ENCODE measurements at places on chromosomes 6 and 20.

GRCh38 chr6:128370072-128370471 lies 150.3 kb downstream of the PTPRK start:
- DNase-seq: no peak

GRCh38 chr6:159035891-159036290 lies 8.9 kb downstream of the TAGAP start:
- no peak for DNase-seq

- DNase-seq: no peak
These were observed 56.9 kb downstream of the SYNJ2 start for GRCh38 chr6:158038291-158039177.

GRCh38 chr6:116385459-116385802 lies 14.7 kb downstream of the DSE start:
- DNase-seq: no peak

GRCh38 chr20:32252189-32252588 lies 25.3 kb upstream of the KIF3B start:
- DNase-seq: no peak

GRCh38 chr6:41256383-41256782 lies 28.2 kb downstream of the TREML4 start:
- no peak for DNase-seq

DNA sequence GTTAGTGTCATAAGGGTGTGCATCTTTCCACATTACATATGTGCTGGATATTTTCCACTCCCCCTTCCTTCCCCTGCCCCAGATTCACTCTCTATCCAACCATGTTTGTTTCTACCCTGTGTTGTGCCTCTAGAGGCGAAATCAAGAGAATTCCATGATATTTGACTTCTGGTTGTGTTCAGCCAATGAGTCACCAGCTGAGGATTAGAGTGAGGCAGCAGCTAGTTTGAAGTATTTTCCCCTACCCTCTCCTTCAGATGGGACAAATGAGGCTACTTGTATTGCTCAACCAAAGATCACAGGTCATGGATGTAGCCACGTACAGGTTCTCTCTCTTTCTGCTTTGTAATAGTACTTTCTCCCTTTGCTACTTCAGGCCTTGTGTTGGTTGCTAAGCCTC lies 24.5 kb upstream of the OR2J2 start:
- DNase-seq: no peak

- no peak for DNase-seq
These were observed 34.7 kb downstream of the PLEKHG1 start for GRCh38 chr6:150634176-150634963.

DNA sequence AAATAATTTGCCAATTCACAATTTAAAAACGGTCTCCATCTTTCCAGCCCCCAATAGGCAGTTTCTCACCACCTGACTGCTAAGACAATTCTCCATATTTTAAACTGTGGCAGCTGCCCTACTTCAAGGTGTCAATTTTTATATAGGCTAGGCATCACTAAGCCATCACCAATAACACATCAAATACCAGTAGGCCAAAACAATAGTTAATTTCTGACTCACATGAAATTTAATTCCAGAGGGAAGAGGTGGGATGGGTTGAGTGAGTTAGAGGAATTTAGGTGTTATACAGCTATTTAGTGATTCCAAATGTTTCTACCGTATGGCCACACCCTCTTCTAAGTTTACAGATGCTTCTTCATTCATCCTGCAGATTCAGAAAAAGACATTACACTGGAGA lies 49.9 kb downstream of the GFRAL start:
- no peak for DNase-seq

- no peak for DNase-seq
These were observed 167.0 kb upstream of the SASH1 start for GRCh38 chr6:148175550-148176188.

DNA sequence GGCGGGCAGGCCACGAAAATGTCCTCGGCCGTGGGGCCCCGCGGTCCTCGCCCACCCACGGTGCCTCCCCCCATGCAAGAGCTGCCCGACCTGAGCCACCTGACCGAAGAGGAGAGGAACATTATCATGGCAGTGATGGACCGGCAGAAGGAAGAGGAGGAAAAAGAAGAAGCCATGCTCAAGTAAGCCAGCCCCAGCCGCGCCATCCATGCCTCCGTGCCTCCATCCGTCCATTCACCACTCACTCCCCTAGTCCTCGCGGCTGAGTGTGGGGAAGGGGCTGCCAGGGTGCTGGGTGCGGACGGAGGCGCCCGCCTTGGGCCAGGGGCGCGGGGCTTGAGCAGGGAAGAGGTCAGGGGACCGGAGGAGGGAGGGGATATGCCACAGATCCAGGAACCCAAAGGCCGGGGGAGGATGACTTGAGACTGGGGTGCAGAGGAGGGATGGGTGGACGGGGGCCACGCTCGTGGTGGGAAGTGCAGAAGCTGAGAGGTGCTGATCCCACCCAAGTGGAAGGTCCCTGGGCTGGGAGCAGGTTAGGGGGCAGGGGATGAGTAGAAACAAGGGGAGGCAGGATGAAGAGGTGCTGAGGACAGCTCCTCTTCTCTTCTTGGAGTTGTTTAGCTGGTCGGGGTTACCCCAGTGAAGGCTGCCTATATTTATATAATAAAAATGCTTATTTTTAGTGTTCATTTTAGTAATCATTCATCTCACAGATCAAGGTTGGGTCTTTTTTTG lies 825 bp downstream of the RIMS1 start:
- DNase-seq: no peak

- no peak for DNase-seq
These were observed 27.0 kb upstream of the PMEPA1 start for GRCh38 chr20:57736738-57737347.

DNA sequence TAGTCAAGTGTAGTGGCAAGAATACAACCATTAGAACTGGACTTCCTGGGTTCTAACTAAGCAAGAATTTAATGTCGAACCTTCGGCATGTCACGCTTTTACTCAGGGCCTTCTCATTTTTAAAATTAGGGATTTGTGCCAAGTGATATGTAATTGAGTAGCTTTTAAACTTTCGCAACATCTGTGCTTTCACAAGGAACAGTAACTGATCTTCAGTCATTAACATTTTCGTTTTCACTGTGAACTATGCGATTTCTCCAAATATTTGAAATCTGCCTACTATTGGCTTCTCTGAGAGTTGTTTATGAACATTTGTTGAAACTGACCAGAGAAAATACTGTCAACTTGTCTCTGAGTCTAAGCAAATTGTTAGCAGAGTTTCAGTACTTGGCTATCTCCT lies 27.6 kb downstream of the GRM1 start:
- no peak for DNase-seq

DNA sequence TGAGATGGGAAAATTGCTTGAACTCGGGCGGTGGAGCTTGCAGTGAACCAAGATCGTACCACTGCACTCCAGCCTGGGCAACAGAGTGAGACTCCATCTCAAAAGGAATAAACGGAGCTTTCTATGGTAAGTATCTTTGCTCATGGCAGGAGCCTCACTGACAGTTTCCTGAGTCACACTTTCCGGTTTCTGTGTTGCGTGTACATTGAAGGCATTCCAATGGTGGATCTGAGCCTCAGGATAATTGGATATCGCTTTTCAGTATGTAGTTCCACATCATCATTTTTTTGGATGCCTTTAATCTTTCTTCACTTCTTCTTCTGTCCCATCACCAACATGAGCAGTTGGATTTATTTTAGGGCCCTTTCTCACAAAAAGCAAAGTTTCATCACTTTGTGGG lies 28.6 kb upstream of the GTSF1L start:
- DNase-seq: no peak

DNA sequence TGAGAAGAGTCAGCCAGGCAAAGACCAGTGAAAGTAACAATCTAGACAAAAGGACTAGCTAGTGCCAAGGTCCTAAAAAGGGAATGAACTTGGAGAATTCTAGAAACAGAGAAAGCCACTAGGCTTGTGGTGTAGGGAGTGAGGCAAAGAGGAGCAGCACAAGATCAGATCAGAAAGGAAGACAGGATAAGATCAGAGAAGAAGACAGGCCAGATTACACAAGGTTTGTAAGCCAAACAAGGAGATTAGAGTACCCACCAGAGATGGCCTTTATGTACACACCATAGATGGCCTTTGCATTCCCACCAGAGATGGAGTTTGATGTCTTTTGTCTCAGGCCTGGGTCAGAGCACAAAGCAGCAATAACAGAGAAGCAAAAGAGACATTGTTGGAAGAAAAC lies 105.6 kb upstream of the PLCB4 start:
- DNase-seq: no peak

GRCh38 chr20:58692579-58693225 lies at the start of gene NPEPL1:
Gene NPEPL1 (plus strand): TSS chr20:58692800. CDS start chr20:58692901, 101 bp downstream.
- no peak for DNase-seq

GRCh38 chr6:90646940-90647339 lies 60.1 kb upstream of the MAP3K7 start:
- DNase-seq: no peak

- no peak for DNase-seq
These were observed 24.1 kb downstream of the NPEPL1 start for GRCh38 chr20:58716476-58717277.

DNA sequence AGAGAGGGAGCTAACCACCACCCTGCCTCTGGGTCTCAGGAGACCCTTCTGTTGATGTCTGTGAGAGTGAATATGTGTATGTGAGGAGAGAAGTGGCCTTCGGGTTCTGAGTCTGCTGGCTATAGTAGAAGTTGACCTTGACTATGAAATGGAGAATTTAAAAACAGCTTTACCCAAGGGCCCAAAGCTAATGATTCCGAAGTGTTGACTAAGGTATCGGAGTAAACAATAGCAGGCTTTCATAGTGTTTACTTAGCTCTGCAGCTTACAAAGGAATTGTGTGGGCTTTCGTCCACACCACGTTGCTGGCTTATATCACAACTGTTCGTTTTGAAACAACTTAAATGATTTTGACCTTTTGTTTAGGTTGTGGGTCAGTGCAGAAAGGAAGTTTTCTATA lies 126.5 kb upstream of the JAG1 start:
- DNase-seq: no peak

DNA sequence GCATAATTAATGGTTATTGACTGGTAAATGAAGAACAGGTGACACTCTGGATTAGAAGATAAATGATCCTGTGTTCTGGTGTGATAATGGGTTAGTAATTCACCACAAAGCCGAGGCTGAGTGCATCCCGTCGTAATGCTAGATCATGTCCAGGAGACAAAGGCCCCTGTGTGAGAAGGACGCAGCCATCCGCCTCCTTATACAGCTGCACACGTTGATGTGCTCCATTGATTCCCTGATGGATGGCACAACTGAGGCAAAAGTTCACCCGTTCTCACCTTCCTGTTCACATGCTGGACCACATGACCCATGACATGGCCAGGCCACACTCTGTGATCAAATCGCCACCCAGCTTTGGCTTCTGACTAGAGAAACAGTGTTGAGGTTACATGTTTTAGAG lies 136.1 kb downstream of the FOXC1 start:
- no peak for DNase-seq

DNA sequence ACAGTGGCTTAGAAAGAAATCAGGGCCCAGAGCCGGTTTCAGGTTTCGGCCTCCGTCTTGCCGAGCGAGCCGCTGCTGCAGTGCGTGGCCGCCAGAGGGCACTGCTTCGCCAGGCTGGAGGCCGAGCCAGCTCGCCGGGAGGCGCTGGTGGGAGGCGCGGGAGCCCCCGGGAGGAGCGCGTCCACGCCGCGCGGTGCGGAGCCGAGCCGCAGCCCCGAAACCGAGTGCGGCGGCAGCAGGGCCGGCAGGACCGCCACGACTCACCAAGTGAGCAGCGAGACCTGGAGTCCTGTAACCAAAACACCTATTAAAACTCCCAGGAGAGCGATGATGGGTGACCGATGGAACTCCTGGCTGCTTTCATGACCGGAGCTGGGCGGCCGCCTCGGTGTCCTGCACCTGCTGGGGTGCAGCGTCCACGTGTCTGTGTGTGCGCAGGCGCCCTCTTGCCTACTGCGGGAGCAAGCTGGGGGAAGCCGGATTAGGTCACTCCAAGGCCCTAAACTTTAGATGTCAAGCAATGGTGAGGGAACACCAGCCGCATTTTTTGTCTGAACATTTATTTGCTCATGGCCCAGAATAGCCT lies 186.9 kb upstream of the UST start:
- no peak for DNase-seq

Data from GDM1 (cell line).